Naive B cell (primary cell): ENCODE measurements at places on chromosomes 7 and 10. TPM values are rescaled to one million over a fixed set of nuclear protein-coding genes. Genes with fewer than 3 reads are reported as not detected.

HYAL4 gene
- not detected for polyA plus RNA-seq

CCDC6 gene
- polyA plus RNA-seq: 20.9 TPM

ACBD7 gene
- not detected for polyA plus RNA-seq

OR2A42 gene
- not detected for polyA plus RNA-seq

UNCX gene
- polyA plus RNA-seq: not detected

TMEM273 gene
- polyA plus RNA-seq: 7.1 TPM

SPDYE11 gene
- 0.45 TPM for polyA plus RNA-seq

HMX3 gene
- polyA plus RNA-seq: not detected

PKD2L1 gene
- not detected for polyA plus RNA-seq

PNLIPRP1 gene
- not detected for polyA plus RNA-seq

EEPD1 gene
- not detected for polyA plus RNA-seq

TMEM139 gene
- 0.32 TPM for polyA plus RNA-seq

KIF5B gene
- polyA plus RNA-seq: 20.4 TPM

PTF1A gene
- polyA plus RNA-seq: not detected

BICC1 gene
- not detected for polyA plus RNA-seq

OR9A2 gene
- polyA plus RNA-seq: not detected

ANKRD1 gene
- not detected for polyA plus RNA-seq

CALHM3 gene
- not detected for polyA plus RNA-seq

PRLHR gene
- not detected for polyA plus RNA-seq

IGF2BP3 gene
- polyA plus RNA-seq: 0.35 TPM
